Activated naive CD8-positive, alpha-beta T cell treated with anti-CD3 and anti-CD28 coated beads for 36 hours (primary cell): ENCODE measurements at places on chromosomes 3 and 15. TPM values are rescaled to one million over a fixed set of nuclear protein-coding genes. Genes with fewer than 3 reads are reported as not detected.
A peak's percentile ranks its signal among the peaks of the same experiment; 100 is the strongest.

Gene KIF7
- total RNA-seq = 3.7 TPM

Gene AP3B2
- 0.10 TPM for total RNA-seq

DNA sequence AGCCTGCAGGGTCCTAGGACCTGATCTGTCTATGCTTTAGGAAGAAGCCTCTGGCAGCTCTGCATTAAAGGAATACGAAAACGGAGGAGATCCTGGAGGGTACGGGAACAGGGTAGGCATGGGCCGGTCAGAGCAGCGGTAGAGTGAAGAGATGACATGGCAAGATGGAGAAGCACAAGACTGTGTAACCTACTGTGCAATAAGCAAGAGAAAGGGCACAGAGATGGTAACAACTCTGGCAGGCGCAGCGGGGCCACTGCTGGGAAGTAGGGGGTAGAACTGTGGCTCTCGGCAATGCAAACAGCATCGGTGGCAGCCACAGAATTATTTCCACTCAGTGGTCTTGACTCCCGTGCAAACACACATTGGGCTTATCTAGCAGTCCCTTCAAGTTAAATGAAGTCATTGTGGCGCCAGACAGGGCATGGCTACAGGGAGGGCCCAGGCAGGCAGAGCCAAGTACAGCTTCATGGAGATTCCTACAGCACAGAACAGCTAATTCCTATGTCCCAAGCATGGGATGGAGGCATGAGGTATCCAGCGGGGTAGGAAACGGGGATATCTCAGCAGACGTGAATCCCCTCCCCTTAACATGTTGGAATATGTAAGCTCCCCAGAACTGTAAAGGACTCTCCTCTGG, 28.8 kb downstream of the WHAMM start:
- H3K4me1 ChIP-seq = peaks cover 3% of the 10 kb centered on the region
- no peak for DNase-seq
- H3K27ac ChIP-seq = no peak overlapping the region
- peaks cover 41% of the 10 kb centered on the region for H3K36me3 ChIP-seq

GRCh38 chr3:150469931-150470740, 62.0 kb downstream of the TSC22D2 start:
- no peaks in the 10 kb centered on the region for H3K27me3 ChIP-seq
- no peak overlapping the region for H3K27ac ChIP-seq
- no peak overlapping the region for H3K4me3 ChIP-seq
- peaks cover 3% of the 10 kb centered on the region for H3K36me3 ChIP-seq
- no peak for DNase-seq
- peaks cover 3% of the 10 kb centered on the region for H3K4me1 ChIP-seq

DNA sequence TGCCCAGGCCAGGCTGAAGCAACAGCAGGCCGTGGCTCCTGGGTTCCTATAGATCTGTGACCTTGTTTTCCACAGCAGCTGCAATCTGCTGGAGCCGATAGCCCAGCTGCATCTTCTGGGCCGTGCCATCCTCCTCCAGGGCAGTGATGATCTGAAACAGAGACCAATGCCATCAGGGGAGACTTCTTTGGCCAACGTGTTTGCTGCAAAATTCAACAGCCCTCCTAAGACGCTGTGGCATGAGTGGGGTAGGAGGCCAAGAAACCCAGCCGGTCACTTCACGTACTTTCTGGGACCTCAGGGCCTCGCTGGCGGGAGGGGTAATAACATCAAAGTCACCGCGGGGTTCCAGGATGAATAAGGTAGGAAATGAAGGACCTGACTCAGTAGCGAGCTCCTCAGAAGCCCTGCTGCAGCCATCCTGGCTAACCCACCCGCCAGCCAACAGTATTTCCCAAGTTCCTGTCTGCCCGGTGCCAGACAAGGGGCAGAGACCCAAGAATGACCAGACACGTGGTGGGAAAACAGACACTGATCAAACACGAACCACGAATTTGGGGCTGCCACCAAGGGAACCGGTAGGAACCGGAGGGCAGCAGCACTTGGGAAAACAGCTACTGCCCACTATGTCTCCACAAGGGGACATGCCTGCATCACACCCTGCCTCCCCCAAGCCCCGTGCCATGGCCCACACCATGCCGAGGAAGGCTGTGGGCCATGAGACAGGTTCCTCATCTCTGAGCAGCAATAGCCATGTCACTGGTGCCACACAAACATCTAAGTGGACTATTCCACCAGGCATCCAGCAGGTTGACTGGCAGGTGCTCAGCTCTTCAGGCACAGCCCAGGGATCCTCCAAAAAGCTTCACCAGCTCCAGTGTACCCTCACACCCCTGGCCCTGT, 25.2 kb downstream of the PLXNB1 start:
- H3K4me3 ChIP-seq = no peak overlapping the region
- no peaks in the 10 kb centered on the region for H3K4me1 ChIP-seq
- no peak overlapping the region for H3K27ac ChIP-seq
- no peaks in the 10 kb centered on the region for H3K36me3 ChIP-seq

DNA sequence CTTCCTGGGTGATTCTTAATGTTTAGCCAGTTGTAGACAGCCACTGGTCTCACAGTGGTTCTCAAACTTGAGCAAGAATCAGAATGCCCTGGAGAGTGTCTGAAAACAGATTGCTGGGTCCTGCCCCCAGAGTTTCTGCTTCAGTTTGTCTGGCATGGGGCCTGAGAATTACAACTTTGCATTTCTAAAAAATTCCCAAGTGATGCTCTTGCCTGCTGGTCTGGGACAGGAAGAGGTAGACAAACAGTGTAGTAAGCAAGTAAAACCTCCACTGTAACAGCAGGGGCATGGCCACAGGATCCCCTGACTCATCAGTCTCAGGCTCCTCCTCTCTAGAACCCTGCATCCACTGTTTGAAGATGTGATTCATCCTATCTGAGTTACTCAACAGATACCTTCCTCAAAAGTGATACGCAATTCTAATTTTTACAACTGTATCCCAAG, 36.5 kb downstream of the DZIP1L start:
- H3K27me3 ChIP-seq = peaks cover 23% of the 10 kb centered on the region
- H3K36me3 ChIP-seq = no peaks in the 10 kb centered on the region
- H3K4me3 ChIP-seq = no peak overlapping the region
- peaks cover 31% of the 10 kb centered on the region for H3K4me1 ChIP-seq
- H3K27ac ChIP-seq = no peak overlapping the region

Gene ARHGAP11A
- 134 TPM for total RNA-seq

- H3K4me1 ChIP-seq = no peaks in the 10 kb centered on the region
- no peaks in the 10 kb centered on the region for H3K27me3 ChIP-seq
- H3K27ac ChIP-seq = no peak overlapping the region
- DNase-seq = no peak
Observed at GRCh38 chr3:11481556-11481955, 162.2 kb downstream of the VGLL4 start.

Gene ZBBX
- total RNA-seq = not detected

GRCh38 chr3:81492040-81492439, 269.4 kb downstream of the GBE1 start:
- H3K27ac ChIP-seq = no peak overlapping the region
- no peak for DNase-seq
- H3K27me3 ChIP-seq = no peaks in the 10 kb centered on the region
- H3K4me1 ChIP-seq = peaks cover 4% of the 10 kb centered on the region
- peaks cover 7% of the 10 kb centered on the region for H3K36me3 ChIP-seq
- no peak overlapping the region for H3K4me3 ChIP-seq

DNA sequence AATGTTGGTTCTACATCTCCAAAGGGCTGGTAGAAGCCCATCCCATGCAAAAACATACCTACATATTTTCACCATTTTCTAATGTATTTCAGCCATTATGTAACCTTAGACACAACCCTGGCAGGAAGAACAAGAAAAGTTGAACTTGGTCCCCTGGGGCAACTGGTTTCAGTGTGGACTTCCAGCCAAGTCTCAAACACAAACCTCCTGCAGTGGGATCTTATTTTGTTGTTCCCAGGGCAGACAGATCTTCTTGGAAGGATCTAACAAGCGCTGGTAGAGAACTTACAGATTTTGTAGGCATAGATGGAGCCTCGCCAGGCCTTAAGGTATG, 96.3 kb downstream of the ADAMTS17 start:
- no peak overlapping the region for H3K27ac ChIP-seq
- H3K4me1 ChIP-seq = no peaks in the 10 kb centered on the region

- DNase-seq = no peak
- peaks cover 57% of the 10 kb centered on the region for H3K27me3 ChIP-seq
- H3K27ac ChIP-seq = no peak overlapping the region
- H3K4me1 ChIP-seq = no peaks in the 10 kb centered on the region
- H3K36me3 ChIP-seq = no peaks in the 10 kb centered on the region
- H3K4me3 ChIP-seq = no peak overlapping the region
Observed at GRCh38 chr15:72933976-72934375, 118.3 kb upstream of the NEO1 start.

Gene ATP13A5
- total RNA-seq = not detected

DNA sequence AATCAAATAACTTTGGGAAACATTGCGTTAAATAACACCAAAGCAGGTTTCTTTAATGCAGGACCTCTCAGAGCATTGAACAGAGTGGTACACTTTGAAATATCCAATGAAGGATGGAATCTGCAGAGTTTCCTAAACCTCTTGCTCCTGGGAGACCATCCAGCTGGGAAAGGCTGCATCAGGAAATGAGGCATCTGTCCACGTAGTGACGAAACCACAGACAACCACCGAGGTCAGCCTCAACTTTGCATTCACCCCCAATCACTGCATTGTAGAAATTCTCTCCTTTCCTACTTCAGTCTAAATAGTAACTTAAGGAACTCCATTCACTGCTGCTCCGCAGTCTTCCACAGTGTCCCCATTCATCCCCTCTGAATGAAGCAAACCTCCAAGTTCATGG, 41.5 kb upstream of the CDV3 start:
- no peaks in the 10 kb centered on the region for H3K4me1 ChIP-seq
- no peak for DNase-seq
- no peaks in the 10 kb centered on the region for H3K36me3 ChIP-seq

- H3K27ac ChIP-seq = no peak overlapping the region
- H3K27me3 ChIP-seq = no peaks in the 10 kb centered on the region
- H3K4me3 ChIP-seq = no peak overlapping the region
- no peak for DNase-seq
- peaks cover 2% of the 10 kb centered on the region for H3K4me1 ChIP-seq
- H3K36me3 ChIP-seq = no peaks in the 10 kb centered on the region
Observed at GRCh38 chr3:140766465-140766864, 88.6 kb downstream of the TRIM42 start.

- no peak for DNase-seq
- H3K4me3 ChIP-seq = peak overlapping the region; percentile 73
- peaks cover 84% of the 10 kb centered on the region for H3K4me1 ChIP-seq
- H3K36me3 ChIP-seq = peaks cover 16% of the 10 kb centered on the region
- no peaks in the 10 kb centered on the region for H3K27me3 ChIP-seq
- peak overlapping the region; percentile 94 for H3K27ac ChIP-seq
Observed at GRCh38 chr3:14430706-14431451, 28.5 kb downstream of the SLC6A6 start.

GRCh38 chr15:100115711-100116090, 226.1 kb downstream of the ADAMTS17 start:
- no peak overlapping the region for H3K4me3 ChIP-seq
- H3K27me3 ChIP-seq = no peaks in the 10 kb centered on the region
- peaks cover 33% of the 10 kb centered on the region for H3K4me1 ChIP-seq
- peaks cover 11% of the 10 kb centered on the region for H3K36me3 ChIP-seq
- DNase-seq = no peak

DNA sequence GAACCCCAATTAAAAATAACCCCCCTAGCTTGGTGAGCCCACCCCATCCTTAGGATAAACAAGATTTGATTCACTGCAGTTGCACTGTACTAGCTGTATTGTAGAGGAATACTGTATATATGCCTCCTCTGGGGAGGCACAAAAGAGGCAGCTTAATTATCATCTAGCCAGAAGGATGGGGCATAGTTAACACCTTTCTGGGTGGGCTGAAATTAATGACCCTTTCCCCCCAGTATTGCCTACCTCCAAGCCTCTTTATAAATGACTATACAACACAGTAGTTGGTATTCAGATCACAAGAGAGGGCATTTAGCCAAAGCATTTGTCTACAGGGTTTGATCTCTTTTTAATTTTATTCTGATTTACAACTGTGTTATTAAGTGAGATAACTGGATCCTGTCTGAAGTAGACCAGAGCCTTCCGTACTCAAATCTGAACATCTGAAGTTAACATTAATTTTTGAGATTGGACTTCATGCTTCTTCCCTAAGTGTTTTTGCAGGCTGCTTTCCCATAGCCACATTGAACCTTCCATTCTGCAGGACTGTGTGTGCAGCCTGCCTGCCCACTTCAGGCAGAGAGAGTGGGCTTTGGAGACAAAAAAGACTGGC, 807.0 kb upstream of the ARRDC4 start:
- H3K4me3 ChIP-seq = no peak overlapping the region
- H3K27ac ChIP-seq = no peak overlapping the region
- no peaks in the 10 kb centered on the region for H3K36me3 ChIP-seq
- no peaks in the 10 kb centered on the region for H3K4me1 ChIP-seq

Gene CYP1A2
- total RNA-seq = not detected

DNA sequence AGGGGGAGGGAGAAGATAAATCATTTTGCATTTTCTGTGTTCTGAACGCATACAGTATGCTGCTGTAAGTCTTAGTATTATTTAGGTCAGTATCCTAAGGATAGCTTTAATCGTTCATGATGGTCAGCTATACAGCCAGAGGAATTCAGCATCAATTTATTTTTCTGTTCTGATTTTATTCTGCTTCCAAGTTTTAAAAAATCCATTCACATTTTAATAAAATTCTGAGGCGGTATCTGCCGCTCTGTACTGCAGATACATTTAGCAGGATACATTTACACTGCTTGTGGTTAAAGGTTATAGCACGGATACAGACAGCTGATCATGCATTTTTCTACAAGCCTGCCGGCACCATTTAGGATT, 17.8 kb downstream of the ZBTB38 start:
- no peak overlapping the region for H3K27ac ChIP-seq
- H3K4me3 ChIP-seq = no peak overlapping the region
- no peaks in the 10 kb centered on the region for H3K36me3 ChIP-seq
- peaks cover 10% of the 10 kb centered on the region for H3K4me1 ChIP-seq
- no peaks in the 10 kb centered on the region for H3K27me3 ChIP-seq

GRCh38 chr3:64928683-64929082, 240.9 kb upstream of the ADAMTS9 start:
- H3K4me3 ChIP-seq = no peak overlapping the region
- H3K36me3 ChIP-seq = no peaks in the 10 kb centered on the region
- no peaks in the 10 kb centered on the region for H3K27me3 ChIP-seq
- no peaks in the 10 kb centered on the region for H3K4me1 ChIP-seq
- DNase-seq = no peak

Gene HIGD2B
- total RNA-seq = not detected

DNA sequence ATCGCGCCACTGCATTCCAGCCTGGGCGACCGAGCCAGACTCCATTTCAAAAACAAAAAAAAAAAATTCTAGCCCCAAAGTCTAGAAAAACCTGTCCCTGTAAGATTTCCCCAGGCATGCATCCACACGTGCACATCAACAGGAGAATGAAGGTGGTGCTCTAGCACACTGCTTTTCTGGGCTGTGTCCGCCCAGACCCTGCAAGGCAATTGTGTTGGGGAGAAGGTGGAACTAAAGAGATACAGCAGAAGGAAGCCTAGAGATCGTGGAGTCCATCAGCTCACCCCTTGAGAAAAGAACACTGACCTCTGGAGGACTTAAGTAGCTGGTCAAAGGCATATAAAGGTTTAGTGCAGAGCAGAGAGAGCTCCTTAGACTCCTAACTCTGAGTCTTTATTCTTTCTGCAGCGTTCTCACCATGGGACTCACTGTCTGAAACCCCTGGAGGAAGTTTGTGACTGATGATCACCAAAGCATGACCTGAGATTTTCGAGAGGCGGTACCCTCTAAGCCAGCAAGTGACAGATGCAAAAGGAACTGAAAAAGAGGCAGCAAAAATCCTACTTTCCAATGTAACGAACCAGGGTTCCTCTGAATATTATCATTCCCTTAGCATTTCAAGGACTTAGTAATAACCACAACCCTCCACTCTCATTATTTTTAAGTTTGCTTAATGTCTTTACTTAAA, 179.8 kb downstream of the MEX3B start:
- no peak for DNase-seq
- no peak overlapping the region for H3K4me3 ChIP-seq
